Nephron progenitor cell (in vitro differentiated cells): ENCODE measurements at places on chromosomes 4 and X.
A peak's percentile ranks its signal among the peaks of the same experiment; 100 is the strongest.

- DNase-seq = no peak
Observed at GRCh38 chrX:2548711-2549423, 48.1 kb upstream of the DHRSX start.

- DNase-seq = no peak
Observed at GRCh38 chrX:100512471-100512870, 72.3 kb upstream of the TNMD start.

- no peak for DNase-seq
Observed at GRCh38 chr4:6591781-6592180, 16.8 kb downstream of the MAN2B2 start.

GRCh38 chr4:7903791-7904516, 35.7 kb downstream of the AFAP1 start:
- DNase-seq = no peak

DNA sequence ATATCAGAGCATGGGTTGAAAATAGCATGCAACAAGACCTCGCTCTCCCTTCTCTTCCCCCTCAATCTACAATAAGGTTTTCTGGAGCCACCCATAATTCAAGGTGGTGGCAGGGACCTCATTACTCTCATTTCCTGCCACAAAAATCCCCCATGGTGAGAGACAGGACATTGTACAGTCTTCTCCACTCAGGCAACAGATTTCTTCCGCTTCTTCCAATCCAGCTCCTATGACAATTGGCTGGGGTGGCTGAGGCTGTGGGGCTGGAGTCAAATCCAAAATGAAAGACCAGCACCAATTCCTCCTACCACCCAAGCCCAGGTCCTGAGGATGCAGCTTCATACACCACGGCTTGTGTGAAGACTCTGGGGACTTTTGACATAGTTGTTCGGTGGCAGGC, 40.3 kb upstream of the NKRF start:
- DNase-seq = no peak

- DNase-seq = no peak
Observed at GRCh38 chr4:26331380-26331950, 10.7 kb downstream of the RBPJ start.

- DNase-seq = no peak
Observed at GRCh38 chrX:16653424-16653823, 3.5 kb downstream of the S100G start.

DNA sequence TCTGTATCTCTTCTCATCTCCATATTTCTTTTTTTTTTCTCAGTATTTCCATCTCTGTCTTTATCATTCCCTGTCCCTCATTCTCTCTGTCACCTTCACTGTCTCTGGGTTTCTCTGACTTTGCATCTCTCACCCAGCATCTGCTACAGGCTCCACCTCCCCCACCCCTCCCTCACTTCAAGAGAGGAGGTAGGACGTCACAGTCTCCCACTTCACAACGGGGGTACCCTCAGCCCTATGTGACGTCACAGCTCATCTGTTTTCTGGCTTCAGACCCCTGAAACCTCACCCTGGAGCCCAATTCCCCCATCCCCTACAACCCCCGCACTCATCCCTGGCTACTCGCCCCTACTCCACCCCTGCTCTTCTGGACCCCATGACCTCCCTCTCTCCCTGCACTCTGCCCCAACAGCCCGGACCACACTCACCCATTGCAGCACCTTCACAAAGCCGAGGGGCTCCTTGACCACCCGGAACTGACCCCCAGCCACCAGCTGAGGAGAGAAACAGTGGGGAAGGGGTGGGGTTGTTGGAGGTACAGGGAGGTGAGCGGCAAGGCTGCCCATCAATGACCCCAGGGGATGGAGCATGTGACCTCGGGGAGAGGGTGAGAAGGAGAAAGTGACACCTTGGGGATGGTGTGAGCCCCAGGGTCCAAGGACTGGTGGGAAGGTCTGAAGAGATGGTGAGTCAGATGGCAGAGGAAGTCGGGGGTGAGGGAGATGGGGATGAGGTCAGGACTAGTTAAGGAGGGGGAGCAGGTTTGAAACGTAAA, 1.3 kb downstream of the SYP start:
- no peak for DNase-seq

DNA sequence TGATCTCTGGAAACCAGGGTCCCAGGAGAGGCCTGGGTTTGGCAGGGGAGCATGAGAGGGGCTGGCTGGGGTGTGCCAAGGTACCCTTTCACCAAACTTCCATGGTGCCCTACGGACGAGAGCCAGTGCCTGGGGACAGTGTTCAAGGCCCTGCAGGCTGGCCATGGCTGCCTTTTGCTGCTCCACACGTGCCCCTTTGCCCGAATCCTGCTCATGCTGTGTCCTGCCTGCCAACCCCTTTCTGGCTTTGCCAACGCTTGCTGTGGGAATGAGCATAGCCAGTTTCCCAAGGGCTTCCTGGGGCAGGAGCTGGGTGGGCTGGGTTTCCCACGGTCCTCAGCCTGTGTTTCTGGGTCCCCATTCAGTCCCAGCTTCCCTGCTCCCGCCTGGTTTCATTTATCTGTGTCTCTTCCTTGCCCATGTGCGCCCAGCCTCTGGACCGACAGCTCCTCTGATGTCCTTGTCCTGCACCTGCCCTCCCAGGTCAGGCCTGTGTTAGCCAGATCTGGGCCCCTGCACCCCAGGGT, 17.3 kb downstream of the CPZ start:
- no peak for DNase-seq

GRCh38 chrX:39866229-39866628, 231.5 kb downstream of the BCOR start:
- DNase-seq = no peak

DNA sequence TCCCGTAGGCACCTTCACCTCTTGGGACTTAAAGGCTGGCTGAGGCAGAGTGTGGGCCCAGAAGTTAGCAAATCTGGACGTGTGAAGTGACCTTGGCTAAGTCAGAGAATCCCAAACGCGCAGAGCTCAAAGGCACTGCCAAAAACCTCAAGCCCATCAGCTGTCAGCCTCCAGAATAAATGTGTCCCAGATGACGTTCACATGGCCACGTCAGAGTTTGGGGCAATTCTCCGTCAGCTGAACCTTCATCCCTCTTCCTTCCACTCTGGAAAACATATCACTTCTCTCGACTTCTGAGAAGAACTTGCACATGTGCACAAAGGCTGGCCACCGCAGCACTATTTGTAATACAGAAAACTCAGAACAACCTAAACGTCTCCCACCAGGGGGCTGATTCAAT, 35.7 kb upstream of the APLN start:
- no peak for DNase-seq

DNA sequence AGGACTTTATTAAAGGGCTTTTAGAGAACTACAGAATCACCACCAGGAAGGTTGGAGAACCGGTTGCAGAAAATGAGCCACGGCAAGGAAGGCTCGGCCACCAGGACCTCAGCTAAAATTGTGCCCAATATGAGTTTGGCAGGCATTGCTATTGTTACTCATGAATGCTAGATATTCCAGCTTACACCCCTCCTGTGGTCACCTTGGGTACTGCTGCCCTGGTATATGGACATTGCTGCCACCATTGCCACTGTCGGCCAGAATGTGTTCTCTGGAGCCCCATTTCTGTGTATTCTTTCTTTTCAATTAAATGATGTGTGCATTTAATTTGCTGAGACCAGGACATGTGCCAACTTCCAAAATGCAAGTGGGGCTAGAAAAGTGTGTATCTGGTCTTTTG, 626.7 kb upstream of the BOD1L1 start:
- DNase-seq = peak; percentile 34

- no peak for DNase-seq
Observed at GRCh38 chrX:3697220-3697684, 16.2 kb downstream of the PRKX start.

GRCh38 chr4:8079031-8079885, 79.4 kb downstream of the ABLIM2 start:
- DNase-seq = no peak

DNA sequence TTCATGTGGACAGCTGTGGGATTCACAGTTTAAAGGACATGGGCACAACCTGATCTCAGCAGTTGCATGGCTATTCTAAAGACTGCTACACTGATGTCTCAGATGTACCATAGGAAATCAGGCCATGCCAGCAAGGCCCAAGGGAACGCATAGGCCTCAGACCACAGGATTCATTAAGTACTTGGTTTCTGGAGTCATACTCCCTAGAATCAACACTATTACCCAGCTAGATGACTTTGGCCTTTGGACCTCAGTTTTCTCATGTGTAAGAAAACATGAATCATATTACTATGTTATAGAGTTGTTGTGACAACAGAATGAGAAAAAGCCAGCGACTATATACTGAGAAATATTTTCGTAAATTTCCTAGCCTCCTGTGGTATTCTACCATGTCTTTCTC, 67.9 kb downstream of the NHS start:
- no peak for DNase-seq

- peak; percentile 53 for DNase-seq
Observed at GRCh38 chrX:46327566-46328115, 217.6 kb downstream of the ZNF674 start.

DNA sequence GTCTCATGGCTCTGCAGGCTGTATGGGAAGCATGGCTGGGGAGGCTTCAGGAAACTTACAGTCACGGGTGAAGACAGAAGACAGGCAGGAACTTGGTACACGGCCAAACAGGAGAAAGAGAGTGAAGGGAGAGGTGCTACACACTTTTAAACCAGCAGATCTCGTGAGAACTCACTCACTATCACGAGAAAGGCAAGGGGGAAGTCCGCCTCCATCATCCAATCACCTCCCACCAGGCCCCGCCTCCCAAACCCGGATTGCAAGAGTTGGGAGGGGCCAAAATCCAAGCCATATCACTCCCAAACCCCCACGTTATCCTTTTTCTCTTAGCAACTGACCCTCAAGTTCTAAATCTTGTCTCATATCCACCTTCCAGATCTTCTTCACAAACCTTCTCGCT, 1710.5 kb upstream of the TENM3 start:
- DNase-seq = no peak

DNA sequence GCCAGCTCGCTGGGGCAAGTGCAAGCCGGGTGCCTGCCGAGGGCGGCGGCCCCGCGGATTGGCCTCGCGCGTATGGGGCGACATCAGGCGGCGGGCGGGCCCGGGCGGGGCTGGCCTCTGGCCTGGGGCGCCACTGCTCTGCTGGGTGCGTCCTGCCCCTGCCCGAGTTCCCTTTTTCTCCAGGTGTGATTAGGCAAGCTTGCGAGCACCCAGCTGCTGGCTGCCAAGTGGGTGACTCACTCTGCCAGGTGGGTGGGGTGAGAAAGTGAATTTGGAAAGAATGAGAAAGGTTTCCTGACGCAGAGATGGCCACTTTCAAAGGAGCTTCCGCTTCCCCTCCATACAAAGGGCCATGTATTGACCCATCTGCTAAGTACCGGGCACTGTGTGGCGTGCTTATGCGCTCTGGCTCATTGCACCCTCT, 32.5 kb downstream of the FGFBP1 start:
- no peak for DNase-seq

DNA sequence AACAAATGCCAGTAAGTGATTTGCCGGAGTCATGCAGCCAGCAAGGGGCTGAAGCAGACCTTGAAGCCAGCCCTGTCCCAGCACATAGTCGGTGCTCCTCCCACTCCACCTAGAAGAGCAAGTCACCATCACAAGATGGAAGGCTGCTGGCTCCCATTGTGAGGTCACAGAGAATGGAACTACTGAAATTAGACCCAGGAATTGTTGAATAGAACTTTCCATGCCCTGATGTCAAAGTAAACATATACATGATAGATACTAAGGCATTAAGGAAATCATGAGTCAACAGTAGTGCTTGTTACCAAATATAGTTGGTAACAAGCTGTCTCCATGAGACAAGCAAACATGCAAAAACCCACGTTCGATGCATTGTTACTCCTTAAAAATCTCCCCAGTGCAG, 177.1 kb upstream of the MID1 start:
- no peak for DNase-seq

GRCh38 chrX:71053217-71053621, 14.9 kb downstream of the SNX12 start:
- peak; percentile 52 for DNase-seq

GRCh38 chr4:10047967-10048366, 26.7 kb upstream of the SLC2A9 start:
- DNase-seq = no peak

GRCh38 chrX:121337816-121338215, 290.4 kb downstream of the GLUD2 start:
- DNase-seq = no peak

- no peak for DNase-seq
Observed at GRCh38 chr4:153916273-153916755, 127.4 kb upstream of the SFRP2 start.

DNA sequence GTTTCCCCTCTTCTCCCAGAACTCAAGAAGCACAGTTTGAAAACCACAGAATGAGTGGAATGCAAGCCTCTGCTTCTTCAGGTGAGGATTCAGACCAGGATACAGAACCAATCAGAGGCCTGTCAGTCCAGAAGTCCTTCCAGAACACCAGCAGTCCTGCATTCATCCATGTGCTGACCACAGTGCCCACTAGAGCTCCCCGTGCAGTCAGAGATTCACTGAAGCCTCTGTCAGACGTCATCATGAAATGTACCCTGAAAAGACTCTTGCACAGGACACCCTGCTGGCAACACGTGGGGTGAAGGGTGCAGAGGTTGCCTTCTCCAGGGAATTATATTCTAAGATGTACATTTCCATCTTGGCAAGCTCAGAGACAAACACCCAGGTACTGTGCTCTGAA, 75.9 kb upstream of the LSM6 start:
- no peak for DNase-seq

DNA sequence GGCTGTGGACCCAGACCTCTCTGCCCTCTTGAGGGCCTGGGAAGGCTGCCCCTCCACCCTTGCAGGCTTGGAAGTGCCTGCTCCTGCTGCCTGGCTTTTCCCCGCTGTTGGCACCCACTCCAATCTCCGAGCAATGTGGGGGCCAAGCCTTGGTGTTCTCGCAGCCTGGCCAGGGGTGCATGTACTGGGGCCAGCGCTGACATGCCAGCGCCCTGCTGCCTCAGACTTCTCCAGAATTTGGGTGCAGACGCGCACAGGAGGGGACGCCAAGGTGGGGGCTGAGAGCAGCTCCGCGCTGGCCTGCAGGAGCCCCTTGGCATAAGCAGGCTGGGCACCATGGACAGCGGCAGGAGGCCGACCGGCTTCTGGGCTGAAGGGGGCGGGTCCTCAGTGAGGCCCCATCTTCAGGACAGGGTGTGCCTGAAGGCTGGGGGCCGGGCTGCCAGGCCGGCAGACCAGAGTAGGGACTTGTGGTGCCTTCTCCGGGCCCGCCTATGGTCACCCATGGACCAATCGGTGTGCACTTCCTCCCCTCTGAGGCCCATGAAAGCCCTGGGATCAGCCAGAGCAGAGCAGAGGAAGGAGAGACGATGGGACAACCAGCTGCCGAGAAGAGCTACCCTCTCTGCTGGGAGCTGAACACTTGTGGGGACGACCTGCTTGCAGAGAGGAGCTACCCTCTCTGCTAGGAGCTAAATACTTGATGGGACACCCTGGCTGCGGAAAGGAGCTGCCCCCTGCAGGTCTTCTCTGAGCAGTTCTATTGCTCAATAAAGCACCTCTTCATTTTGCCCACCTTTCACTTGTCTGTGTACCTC, 118.3 kb downstream of the DNAAF6 start:
- peak; percentile 90 for DNase-seq

DNA sequence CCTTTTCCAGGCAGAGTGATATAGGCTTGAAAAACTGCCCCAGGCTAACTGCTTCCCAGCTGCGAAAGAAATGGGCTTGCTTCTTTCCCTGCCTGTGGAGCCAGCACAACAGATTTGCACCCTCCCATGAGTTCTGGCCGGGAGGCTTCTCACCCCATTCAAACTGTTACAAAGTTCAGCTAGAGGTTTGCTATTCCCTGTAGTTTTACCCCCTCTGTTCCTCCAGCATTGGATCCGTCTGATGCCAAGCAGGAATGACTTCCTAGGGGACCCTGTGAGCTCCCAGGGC, 87.6 kb upstream of the NDST4 start:
- no peak for DNase-seq
